ENCODE measurements at places on chromosomes 6 and 20. TPM values are rescaled to one million over a fixed set of nuclear protein-coding genes. Genes with fewer than 3 reads are reported as not detected.

NEURL2 gene
- 1.7 TPM for total RNA-seq

DNA sequence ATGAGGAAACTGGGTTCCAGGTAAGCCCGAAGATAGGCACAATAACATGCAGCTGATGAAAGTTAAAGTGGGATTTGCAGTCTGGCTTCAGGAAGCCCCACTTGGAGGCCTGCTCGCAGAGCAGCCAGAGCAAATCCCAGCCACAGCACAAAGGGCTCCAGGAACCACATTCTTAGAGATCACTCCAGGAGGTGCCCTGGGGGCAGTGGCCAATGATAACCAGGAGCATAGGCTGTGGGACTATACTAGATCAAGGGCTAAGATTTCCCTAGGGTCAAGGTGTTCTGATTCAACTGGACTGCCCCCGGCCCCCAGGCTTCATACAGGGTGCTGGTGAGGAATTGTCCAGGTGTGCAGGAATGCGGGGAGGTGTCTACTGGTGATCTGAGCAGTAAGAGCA is 133.9 kb upstream of the PTPRT start:
- no peak for DNase-seq

DNA sequence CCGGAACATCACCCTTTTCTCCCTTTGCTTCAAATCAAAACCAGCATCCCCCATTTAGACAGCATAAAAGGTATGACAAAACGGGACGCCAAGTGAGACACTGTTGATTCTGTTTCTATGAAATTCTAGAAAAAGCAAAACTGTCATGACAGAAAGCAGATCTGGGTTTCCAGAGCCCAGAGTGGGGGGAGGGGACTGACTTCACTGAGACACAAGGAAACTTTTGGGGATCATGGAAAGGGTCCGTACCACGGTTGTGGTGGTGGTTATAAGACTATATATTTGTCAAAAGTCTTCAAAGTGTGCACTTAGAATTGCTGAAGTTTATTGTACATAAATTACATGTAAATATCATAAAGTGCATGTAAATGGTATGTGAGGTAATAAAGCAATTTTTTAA is 82.6 kb downstream of the SLC22A3 start:
- no peak for DNase-seq

DNA sequence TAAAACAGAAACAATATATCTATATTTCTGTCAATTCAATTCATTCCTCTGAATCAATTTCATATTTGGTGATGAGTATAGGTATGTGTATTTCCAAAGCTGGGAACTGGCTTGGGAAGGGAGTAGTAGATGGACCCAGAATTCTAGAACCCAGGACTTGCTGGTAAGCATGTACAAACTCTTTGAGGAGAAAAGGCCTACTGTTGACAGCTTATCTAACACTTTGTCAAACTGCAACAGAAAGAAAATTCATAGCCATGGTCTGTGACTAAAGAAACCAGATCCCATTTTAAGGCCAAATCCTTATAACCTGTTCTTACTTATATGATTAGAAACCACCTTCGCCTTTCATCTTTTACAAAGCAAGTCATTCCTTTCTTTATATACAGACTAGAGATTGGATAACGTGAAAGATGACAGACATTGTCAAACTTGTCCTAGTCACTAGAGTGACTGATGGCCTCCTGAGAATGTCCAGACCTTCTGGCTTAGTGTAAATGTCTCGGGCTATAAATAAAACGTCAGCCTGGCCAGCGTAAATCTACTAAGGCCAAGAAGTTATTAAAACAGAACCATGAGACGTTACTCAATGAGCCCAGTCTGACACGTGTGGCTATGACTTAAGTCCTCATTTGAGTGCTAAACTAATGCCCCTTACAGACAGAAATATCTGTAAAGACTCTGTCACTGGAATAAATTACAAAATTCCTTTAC is 152.3 kb downstream of the ALDH8A1 start:
- DNase-seq = no peak

GRCh38 chr6:51866867-51867266 is 220.5 kb downstream of the PKHD1 start:
- no peak for DNase-seq

- DNase-seq = no peak
Measured at GRCh38 chr6:39007575-39007974, 41.0 kb upstream of the GLP1R start.

GRCh38 chr6:75691012-75691411 is 58.0 kb upstream of the MYO6 start:
- DNase-seq = no peak

SLCO4A1 gene
- 4.7 TPM for total RNA-seq

SCGN gene
- not detected for total RNA-seq

- no peak for DNase-seq
Measured at GRCh38 chr6:119348096-119348747, 1.3 kb downstream of the MAN1A1 start.

DNA sequence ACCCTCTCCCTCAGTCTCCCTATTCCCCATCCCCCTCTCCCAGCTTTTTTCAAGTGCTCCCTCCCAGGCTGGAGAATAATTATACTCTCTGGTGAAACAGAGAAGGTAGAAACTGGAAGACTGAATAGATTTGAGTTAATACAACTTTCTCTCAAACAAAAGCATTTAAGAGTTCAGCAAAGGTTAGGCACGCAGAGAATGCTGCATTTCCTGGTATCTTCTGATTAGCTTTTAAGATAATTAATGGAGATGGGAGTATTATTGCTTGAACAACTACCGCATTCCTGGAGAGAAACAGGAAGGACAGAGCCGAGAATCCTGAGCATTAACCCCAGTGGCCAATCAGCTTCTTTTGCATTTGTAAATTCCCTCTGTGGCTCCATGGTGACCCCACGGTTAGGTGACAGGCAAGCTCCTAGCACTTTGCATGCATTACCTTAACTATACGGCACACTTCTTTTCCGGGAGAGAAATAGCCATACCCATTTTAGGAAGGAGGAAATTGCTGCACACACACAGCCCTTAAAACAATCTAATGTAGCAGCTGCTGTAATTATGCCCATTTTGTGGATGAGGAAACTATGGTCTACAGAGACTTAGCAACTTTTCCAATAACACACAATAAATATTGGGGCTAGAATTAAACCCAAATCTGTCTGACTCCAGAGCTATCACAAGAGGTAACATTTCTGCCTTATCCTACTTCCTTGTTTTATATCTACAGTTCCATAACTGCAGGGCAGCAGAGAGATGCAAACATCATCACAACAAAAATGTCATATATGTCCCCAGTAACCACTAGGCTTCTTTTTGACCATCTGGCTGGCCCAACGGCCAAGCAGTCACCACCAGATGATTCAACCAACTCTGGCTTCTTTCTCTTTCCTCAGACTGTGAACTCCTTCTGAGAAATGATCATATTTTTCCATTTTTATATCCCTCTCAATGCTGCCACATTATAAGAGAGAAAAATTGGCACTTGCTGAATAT is 169.9 kb downstream of the CD24 start:
- DNase-seq = no peak

- DNase-seq = no peak
Measured at GRCh38 chr6:1201547-1202200, 110.2 kb upstream of the FOXQ1 start.

DNA sequence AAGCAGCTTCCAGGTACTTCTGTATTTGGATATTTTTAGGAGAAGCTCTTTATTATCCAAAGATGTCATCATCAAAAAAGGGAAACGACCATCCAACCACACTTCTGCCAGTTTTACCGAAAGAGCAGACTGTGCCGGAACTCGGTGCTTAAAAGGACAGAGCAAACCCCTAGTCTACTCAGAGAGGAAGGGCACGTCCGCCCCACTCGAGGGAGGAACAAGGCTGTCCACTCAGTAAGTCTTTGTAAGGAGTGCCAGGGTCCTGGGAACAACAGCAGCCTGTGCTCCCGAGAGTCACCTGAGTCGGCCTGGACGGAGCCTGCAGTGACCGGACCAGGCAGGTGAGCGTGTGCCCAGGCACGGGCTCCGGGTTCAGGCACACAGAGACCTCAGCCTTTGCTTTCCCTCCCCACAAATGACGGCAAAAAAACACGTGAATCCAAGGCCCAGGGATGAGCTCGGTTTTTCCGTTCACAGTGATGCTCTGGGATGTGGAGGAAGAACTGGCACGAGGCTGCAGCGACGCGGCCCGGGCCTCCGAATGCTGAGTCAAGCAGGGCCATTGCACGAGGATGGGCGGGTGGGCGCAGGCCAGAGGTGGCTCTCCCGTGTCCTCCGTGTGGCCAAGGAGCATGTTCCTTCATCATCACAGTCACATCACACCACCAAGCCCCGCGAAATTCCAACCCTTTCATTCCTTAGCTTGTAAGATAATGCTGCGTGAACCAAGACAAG is 17.4 kb upstream of the SLCO4A1 start:
- DNase-seq = no peak

- no peak for DNase-seq
Measured at GRCh38 chr20:53941680-53942471, 128.5 kb downstream of the BCAS1 start.

DNA sequence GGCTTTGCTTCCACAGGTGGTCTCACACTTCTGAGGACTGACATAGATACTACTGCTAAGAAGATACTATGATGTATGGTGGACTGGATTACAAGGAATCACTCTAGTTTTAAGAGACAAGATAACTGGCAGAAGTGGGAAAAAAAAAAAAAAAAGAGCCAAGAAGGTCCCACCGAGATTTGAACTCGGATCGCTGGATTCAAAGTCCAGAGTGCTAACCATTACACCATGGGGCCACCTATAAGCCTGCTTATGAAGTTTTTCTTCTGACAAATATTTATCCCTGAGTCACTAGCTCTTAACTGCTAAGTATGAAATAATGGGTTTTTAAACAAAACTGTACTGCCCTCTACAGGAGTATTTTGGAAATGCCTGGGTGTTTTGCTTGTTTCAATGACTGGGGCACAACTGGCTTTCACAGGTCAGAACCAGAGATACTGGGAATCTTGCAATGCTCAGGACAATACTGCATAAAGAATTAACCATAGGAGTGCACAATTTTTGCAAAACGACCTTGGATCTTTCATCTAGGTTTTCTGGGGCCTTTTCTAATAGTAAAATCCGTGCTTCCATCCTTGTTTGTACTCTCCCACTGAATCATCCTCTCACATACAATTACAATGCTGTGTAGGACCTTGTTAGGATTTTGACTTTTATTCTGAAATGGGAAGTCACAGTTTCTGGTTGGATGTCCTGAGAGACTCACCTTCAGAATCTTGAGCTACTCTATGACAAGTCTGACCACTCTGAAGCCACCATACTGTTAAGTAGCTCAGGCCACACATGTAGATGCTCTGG is 116.3 kb downstream of the OR2B2 start:
- DNase-seq = peak; percentile 35

- no peak for DNase-seq
Measured at GRCh38 chr6:36674942-36675341, 3.6 kb upstream of the CDKN1A start.

- no peak for DNase-seq
Measured at GRCh38 chr6:20306491-20306890, 94.2 kb upstream of the MBOAT1 start.

CTAGE9 gene
- total RNA-seq = not detected

DNA sequence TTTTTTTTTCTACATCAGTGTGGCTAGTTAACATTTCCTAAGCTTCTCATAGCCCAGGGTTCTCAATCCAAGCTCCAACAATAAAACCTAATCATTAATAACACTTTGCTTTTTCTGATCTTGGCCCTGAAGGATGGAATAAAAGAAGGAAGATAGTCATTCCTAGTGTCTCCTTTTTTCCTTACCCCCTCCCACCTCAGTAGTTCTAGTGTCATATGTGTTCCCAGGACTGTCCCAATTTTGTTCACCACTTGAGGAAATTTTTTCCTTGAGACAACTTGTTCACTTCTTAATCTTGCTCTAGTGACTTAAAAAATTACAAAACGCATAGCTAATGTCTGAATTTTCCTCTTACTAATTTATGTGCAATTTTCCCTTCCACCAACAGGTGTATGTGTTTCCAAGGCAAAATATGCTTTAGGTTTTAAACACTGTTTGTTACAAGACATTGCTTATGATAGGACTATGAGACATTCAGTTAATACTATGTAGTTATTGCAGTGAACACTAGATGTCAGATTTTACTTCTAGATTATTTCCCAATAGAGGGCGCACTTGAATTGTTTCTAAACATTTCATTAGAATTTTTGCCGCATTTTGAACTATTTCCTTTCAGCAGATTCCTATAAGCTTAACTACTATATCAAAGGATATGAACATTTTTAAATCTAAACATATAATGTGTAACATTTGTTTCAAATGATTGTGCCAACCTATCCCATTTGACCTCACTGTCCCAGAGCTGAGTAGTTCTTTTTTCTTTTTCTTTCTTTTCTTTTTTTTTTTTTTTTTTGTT is 18.5 kb upstream of the C6orf141 start:
- DNase-seq = no peak

MDFI gene
- not detected for total RNA-seq

QRSL1 gene
- 11.1 TPM for total RNA-seq

GRCh38 chr6:120608826-120609225 is 725.5 kb downstream of the TBC1D32 start:
- no peak for DNase-seq

GRCh38 chr6:67854098-67854497 is 781.0 kb upstream of the ADGRB3 start:
- DNase-seq = no peak

DNA sequence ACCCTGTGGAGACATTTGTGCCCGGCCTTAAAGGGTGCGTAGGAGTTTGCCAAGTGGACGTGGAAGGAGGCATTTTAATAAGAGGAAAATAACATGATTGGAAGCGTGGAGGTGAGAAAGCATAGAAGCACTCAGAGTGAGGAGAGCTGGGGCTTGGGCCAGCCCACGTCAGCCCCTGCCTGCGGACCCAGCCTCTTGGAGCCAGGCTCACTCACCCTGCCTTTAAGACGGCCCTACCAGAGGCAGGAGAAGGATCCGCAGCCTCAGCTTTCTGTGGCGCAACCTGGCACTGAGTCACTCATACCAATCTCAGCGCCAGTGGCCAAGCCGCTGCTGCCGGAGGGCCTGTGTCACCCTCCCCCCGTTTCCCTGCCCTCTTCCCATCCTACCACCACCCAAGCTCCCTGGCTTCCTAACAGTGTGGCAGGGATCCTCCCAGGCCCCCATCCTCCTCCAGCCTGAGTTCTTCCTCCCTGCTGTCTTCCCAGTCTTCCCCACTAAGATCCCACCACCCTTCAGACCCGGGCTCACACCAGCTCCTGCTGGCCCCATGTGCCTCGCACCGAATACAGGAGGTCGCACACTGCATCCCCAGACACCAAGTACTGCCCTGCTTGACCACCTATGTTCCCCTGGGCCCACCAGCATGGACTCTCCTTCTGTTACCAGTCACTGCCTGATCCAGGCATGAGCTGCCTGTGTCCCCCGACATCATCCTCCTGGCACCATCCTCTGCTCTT is 285.2 kb downstream of the UST start:
- DNase-seq = peak; percentile 36

GRCh38 chr6:148620579-148621298 is 126.1 kb upstream of the UST start:
- DNase-seq = no peak

All from CD8-positive, alpha-beta T cell (primary cell).